NCI-H2081 (cell line): ENCODE measurements at places on chromosomes 1 and 21.
A peak's percentile ranks its signal among the peaks of the same experiment; 100 is the strongest.

DNA sequence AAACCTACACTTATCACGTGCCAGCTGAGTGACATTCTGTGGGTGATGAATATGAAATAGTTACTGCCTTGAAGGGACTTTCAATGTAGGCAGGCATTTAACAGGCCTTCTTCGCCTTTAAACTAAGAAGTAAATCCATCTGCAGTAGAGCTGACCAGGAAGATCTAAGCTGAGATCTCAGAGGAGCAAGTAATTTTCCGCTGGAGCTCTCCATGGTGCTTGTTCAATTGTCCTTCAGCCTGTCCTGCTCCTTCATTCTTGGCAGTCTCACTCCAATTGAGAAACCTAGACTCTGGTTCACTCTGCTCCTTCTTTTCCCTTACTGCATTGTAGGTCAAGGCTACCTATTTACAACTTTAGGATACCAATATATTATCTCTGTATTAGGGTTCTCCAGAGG is 183.5 kb downstream of the HMCN1 start:
- no peak for DNase-seq

GRCh38 chr1:231723146-231723545 is 96.6 kb downstream of the DISC1 start:
- no peak for DNase-seq

- peak; percentile 70 for DNase-seq
Observed at GRCh38 chr1:45327644-45328515, 1.2 kb downstream of the HPDL start.

- DNase-seq: peak; percentile 86
Observed at GRCh38 chr1:182962554-182963115, 9.7 kb upstream of the SHCBP1L start.

DNA sequence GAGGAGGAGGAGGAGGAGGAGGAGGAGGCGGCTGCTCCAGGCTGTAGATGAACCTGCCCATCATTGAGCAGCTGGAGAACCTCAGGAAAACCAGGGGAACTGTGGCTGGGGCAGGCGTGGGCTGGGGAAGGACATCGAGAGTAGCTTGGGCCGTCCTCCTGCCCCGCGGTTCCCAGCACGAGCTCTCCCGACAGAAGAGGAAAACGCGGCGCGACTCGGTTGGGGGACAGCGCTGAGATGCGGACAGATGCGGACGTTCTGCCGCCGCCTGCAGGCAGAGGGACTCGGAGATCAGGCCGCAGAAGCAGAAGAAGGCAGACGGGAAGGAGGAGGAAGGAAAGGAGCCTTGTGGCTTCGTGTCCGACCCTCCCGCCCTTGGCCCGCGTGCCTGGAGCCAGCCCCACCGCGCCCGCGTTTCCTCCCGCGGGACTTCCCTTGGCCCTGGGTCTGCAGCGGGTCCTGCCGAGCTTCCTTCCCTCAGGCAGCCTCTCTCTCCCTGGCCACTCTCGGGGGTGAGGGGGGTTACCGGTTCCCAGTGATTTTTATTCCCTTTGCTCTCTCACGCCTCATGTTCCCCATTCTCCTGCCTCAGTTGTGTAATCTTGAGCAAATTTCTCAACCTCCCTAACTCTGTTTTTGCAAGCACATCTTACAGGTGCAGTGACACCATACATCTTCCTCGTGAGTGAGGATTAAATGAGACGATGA is 1.7 kb upstream of the TNFRSF9 start:
- DNase-seq: no peak

DNA sequence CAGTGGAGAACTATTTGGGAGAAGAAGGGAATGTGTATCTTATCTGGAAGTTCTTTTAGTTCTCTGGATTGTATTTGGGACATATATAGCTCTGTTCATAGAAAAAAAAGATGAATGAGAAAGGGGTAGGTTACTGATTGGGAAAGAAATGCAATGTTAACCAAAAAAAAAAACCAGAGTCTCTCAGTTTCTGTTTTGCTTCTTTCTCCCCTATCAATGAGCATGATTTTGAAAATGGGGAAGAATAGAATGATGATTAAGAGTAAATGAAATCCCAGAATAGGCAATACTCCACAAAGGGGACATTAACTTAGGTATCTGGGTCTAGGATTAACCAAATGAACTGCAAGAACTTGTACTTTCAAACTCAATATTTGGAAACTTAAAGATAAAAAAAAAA is 92.9 kb downstream of the RHOU start:
- no peak for DNase-seq

- DNase-seq: no peak
Observed at GRCh38 chr1:209780268-209780667, 4.1 kb downstream of the C1orf74 start.

- peak; percentile 40 for DNase-seq
Observed at GRCh38 chr1:201374364-201374763, 3.1 kb downstream of the TNNT2 start.

- no peak for DNase-seq
Observed at GRCh38 chr21:35681946-35682345, 378.4 kb downstream of the SETD4 start.

GRCh38 chr1:226364514-226364899 is 43.4 kb downstream of the PARP1 start:
- no peak for DNase-seq

DNA sequence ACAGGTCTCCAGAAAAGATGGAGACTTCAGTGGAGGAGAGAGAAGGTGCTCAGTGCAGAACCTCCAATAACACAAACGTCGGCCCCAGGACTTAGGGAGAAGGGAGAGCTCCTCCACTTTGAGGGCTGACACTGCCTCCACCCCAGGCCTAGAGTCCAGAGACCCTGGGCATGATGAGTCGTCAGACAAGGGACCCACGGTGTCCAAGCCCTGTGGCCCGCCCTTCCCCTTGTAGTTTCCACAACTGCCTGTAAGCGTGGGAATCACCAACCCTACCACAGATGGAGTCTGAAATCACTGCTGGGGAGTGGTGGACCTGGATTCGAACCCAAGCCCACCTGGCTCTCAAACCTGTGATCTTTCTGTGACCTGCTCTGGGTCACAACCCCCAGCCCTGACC is 281.1 kb downstream of the NPHP4 start:
- no peak for DNase-seq

GRCh38 chr21:44421901-44422840 is 33.1 kb upstream of the LRRC3 start:
- no peak for DNase-seq

- DNase-seq: no peak
Observed at GRCh38 chr1:240619906-240620621, 8.1 kb upstream of the GREM2 start.

DNA sequence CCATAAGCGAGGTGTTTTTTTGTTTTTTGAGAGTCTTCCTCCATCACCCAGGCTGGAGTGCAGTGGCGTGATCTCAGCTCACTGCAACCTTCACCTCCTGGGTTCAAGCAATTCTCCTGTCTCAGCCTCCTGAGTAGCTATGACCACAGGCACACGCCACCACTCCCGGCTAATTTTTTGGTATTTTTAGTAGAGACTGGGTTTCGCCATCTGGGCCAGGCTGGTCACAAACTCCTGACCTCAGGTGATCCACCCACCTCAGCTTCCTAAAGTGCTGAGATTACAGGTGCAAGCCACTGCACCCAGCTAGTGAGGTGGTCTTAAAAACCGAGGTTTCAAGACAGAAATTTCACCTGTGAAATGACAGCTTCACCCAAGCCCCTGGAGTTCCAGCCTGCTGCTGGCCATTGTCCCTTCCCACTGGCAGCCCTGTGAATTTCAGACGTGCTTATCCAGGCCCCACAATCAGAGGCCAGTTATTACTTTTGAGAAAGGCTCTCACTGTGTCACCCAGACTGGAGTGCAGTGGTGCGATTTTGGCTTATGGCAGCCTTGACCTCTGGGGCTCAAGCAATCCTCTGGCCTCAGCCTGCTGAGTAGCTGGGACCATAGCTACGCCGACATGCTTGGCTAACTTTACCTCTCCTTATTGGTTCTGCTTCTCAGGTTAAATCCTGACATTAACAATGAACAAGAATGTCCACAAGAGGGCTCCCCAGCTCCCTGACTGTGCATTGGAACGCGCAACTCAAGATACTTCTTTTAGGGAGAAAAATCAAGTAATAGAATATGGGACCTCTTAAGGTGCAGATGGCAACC is 19.4 kb downstream of the ENO1 start:
- DNase-seq: peak; percentile 41

- no peak for DNase-seq
Observed at GRCh38 chr1:113282008-113282892, 108.1 kb upstream of the MAGI3 start.

DNA sequence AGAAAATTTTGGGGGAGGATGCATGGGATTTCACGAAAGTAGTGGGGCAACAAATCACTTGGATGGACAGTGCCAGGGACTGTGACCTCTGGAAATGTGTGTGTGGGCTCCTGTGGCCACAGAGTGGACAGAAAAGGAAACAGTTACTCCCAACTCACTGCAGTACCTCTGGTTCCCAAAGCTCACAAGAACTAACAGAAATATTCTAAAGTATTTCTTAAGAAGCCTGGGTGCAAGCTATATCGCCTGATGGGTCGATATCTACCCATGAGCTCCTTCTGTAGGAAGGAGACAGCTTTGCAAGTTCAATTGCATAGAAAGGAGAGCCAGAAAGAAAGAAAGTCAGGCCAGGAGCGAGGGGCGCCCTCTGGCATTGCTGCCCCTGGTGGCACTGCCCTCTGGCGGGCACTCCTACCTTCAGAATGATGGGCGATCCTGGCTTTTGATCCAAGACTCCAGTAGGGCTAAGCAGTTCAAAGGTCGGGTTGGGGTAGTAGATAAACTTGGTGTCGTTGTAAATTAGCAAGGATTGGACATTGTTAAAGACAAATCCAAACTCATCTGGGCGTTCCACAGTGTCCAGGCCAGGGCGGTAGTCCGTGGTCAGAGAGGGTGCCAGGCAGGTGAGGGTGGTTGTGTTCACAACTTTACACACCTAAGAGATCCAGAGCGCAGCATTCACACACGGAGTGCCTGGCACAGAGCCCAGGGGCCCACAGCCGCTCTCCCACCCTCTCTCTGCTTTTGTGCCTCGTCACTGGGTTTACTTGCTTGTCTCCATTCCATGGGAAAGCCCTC is 134.7 kb upstream of the CD34 start:
- peak; percentile 17 for DNase-seq

DNA sequence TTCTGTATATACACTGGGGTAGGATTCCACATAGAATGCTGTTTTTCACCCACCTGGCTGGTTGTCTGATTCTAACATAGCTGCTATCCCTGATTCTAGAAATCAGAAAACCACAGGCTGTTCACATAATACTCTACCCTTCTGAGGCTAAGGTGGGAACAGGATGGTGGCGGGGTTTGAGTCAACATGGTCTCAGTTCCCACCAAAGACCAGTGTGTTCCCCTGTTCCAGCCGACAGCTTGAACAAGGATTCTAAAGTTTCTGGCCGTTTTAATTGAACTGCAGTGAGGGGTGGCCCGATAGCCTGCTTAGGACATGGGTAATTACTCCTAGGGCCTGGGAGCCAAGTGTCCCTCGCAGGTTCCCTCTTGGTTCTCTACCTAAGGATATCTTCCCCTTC is 38.4 kb downstream of the PEX14 start:
- no peak for DNase-seq

- DNase-seq: no peak
Observed at GRCh38 chr1:155999964-156000363, 20.8 kb downstream of the SSR2 start.

DNA sequence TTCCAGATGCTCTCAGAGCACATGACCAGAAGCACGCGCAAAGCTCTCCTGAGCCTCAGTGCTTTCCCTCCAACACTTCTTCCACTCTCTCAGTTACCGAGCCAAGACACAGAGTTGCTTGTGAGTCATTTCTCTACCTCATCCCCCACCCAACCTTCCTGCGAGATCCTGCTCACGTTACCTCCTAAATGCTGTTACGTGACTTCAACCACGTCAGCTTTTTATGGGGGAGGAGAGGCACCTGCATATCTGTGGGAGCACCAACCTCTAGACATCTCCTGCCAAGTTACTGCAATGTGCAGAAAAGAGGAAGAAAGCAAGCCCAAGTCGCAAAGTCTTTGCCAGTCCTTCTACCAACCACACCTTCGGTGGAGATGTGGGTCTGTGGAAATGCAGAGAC is 27.2 kb upstream of the ERG start:
- no peak for DNase-seq

GRCh38 chr1:100313382-100313781 is 38.9 kb upstream of the CDC14A start:
- no peak for DNase-seq

DNA sequence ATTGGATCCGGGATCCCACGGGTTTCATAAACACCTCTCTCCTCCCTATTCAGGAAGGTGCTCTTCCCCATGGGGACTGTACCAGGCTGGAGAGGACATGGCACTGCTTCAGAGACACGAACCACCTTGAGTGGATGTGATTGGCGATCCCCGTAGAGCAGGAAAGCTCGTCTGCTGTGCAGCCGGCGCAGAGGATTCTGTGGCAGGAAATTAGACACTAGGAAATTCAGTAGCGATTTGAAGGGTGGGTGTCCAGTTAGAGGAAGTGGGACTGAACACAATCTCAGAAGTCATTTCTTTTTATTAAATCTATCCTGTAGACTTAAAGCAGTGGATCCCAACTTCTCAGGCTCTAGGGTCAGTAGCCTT is 767 bp downstream of the PDIK1L start:
- DNase-seq: peak; percentile 44

DNA sequence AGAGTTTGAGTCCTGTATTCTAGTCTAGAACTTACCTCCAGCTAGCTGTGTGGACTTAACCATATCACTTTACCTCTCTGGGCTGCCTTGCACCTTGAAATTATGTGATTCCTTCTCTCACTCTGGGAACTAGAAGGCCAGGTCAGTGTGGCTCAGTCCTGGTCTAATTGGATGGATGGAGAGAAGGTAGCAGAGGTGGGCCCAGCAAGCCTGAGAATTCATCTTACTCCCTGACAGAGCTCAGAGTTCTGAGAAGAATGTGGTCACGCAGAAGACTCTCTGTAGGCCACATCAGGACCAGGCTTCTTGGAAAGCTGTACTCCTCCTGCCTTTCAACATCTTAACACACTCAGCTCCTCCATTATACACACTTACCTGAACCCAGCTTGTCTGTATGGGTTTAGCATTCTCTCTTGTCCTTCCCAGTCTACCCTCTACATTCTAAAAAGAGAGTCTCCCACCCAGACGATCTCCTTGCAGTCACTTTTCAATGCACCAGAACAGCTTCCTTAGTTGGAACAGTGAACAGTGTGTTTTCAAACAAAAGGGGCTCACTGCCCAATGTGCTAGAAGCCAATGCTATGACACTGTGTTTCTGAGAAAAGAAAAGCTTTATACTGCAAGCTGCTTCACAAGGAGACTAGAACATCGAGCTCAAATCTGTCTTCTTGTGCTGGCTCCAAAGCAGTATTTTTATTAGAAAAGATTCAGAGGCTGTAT is 60.5 kb downstream of the CAPN9 start:
- no peak for DNase-seq

- no peak for DNase-seq
Observed at GRCh38 chr21:41833497-41834115, 45.5 kb downstream of the PRDM15 start.

DNA sequence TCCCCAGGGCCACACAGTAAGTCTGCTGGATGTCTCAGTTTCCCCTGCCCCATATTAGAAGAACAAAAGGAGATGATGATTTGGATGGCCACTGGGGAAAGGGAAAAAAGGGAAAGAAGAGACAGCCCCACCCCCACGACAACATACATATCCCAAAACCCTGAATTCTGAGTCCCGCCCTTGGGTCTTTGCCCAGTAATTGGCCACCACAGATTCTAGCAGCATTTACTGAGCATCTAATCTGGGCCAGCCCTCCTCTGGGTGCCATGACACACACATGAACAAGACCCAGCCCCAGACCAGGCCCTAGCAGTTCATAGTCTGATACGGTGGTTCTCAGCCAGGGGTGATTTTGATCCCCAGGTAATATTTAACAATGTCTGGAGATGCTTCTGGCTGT is 5.2 kb upstream of the TTC4 start:
- DNase-seq: no peak

GRCh38 chr1:178846306-178846705 is 24.6 kb downstream of the ANGPTL1 start:
- no peak for DNase-seq

- DNase-seq: no peak
Observed at GRCh38 chr1:213138892-213139291, 87.9 kb downstream of the RPS6KC1 start.
